ENCODE measurements at places on chromosomes 11 and 22.

GRCh38 chr22:23495614-23496444 lies 84.3 kb downstream of the IGLL1 start:
- DNase-seq: no peak

- DNase-seq: no peak
Measured at GRCh38 chr11:119116601-119117000, 4.8 kb upstream of the HINFP start.

GRCh38 chr11:92342034-92342720 lies 117.6 kb downstream of the FAT3 start:
- DNase-seq: no peak

DNA sequence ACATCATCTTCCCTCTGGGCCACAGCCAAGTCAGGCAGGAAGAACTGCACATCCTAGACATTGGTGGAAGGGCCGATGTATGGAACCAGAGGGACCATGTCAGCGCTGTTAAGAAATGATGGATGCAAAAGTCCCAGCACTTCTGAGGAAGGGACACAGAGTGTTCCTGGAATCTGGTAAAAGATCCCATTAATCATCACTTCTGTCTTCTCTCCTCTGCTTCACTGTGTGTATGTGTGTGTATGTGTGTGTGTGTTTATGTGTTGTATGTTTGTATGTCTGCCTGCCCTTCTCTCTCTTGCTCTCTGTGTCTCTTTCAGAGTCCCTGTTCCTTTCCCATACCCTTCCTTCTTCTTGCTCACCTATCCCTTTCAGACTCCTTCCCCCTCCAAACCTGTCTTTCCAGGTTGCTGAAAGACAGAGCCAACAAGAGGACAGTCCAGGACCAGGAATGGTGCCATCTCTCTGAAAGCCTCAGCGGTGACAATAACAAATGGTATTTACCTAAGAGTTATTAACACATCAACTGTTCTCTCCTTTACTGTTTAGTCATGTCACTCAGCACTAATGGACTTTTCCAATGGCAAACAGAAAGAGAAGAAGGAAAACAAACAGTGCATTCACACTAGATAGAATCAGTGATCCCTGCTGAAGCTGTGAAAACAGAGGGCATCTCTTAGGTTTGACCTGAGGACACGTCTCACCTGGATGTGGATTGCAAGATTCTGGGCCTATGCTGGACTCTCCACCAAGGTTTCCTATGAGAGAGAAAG lies 47.1 kb downstream of the EHF start:
- peak; percentile 99 for DNase-seq

DNA sequence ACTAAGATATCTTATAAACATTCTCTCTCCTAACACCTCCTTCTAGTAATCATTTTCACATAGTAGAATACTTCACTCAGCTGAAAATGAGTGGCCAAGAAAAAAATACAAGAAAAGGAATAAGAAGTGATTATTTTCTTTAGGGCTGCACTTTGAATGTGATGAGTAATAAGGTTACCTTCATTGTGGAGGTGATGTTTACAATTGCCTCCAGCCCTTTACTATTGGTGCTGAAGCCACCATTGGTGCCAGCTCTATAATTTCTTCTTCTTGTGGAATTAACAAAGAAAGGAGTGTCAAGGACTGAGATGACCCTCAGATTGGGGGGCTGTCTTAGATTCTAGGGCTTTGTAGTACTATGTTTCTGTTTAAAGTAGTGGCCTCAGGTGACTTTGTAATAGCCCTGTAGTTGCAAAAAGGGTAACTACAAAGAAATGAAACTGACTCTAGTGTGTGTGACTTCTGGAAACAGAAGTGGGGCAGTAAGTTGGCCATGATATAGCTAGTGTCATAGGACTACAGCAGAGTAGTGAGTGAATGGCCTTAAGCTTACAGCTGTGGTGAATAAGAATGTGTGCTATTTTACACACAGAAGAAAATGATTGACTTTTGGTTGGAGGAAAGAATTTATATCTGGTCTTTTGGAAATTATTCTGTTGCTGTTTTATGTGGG lies 287.2 kb downstream of the TMEM135 start:
- peak; percentile 31 for DNase-seq

DNA sequence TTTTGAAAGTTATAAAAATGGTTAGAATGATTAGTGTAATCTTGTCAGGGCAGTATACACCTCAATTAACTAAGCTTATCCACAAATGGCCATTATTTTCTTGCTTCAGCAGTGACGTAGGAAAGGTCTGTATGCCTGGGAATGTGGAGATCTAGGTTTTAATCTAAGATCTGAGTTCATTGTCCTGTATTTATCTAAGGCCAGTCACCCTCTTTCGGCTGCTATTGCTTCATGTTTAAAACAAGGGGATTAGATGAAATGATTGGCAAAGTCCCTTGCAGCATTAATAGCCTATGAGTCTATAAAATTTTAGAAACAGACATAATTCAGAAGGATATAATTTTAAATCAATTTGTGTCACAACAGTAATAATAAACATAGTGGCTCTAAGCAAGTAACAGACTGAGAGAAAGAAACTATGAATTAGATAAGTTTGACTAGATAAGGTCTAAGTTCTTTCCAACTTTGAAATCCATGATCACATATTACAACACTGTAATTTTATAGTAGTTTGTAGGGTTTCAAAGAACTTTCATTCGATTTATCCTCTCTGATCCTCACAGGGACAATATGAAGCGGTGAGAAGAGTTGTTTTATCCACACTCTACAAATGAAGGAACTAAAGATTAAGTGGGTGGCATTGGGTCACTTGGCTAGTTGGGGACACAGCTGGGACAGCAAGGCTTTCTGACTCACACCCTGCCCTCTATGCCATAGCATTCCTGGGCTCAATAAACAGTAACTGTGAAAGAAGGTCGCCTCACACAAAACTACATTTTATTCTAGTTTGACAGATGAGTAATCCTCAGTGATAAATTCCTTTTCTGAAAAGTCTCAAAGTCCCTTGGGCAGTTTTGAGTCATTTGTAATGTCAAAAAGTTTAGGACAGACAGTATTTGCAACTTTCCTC lies 60.6 kb upstream of the RDX start:
- DNase-seq: no peak

GRCh38 chr22:20203142-20203551 lies 52.3 kb upstream of the CCDC188 start:
- DNase-seq: no peak

DNA sequence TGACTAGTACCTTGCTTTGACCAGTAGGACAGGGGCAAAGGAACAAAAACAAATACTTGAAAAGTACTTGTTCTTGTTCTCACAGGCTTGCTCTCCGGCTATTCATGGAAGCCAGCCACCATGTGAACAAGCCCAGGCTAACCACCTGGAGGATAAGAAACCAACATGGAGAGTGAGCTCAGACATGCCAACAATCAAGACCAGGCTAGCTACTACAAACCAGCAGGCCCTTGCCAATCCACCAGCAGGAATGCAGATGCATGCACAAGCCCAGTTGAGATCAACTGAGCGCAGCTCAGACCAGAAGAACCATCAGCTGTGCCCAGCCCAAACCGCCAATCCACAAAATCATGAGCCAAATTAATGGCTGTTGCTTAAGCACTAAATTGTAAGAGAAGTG lies 180.1 kb upstream of the ISX start:
- DNase-seq: no peak

- DNase-seq: no peak
Measured at GRCh38 chr11:128737704-128738103, 43.8 kb downstream of the FLI1 start.

GRCh38 chr11:69894648-69895047 lies 75.4 kb upstream of the FGF3 start:
- no peak for DNase-seq

DNA sequence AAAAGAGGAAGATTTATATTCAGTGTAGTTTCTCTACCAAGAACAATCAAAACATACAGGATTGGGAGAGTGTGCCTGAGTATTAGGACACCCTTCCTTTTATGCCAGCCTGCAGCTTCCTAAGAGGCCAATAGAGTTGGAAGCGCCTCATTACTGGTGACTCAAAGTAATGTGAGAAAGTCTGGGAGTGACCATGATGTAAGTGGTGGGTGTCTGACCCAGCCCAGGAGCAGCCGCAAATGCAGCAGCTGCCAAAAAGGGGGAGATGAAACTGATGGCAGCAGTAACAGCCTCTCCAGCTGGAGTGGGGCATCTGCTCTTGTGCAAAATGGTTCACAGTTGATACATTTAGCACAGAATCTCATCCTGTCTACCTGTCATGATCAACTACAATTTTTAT lies 62.0 kb downstream of the ZNF280B start:
- DNase-seq: no peak

DNA sequence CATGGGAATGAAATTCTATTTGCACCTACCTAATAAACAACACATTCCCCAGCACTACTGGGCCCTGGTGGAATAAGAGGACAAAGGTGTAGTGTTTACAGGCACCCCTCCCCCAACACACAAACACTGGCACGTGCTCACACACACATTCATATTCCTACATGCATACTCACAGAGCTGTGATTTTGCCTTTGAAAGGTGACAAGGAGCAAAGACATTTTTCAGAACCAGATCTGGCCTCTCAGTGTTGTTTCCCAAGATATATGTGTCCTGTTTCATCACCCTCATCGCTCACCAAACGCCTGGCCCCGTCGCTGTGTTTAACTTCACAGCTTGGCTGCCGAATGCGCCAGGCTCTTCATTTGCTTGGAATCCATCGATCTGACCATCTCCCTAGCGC lies 292.6 kb downstream of the NTM start:
- no peak for DNase-seq

- no peak for DNase-seq
Measured at GRCh38 chr11:88484873-88485621, 147.5 kb upstream of the CTSC start.

DNA sequence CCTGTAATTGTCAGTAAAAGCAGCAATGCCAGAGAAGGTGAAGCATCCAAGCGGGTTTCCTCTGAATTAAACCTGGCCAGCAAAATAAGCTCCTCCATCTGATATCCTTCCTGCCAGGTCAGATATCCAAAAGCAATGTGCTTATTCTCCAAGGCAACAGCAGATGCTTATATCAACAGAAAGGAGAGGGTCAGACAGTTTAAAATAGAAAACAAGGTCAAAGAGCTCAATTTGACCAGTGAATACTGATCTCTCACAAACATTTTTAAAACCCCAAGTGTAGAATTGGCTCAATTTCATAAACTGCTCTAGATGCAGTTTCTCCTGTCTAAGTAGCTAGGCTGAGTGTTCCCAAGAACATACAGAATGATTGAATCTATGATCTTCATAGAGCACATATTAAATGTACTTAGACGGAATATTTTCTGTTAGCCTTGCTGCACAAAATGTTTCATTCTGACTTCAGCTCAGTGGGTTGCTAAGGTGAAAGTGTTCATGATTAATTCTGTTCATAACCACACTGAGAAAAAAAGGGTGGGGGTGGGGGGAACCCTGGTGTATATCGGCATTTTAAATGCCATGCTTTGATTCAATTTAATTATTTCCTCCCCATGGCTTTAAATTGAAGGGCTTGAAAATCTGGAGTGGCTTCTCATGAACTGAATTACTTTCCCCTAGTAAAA lies 174.2 kb upstream of the ARHGAP20 start:
- no peak for DNase-seq

DNA sequence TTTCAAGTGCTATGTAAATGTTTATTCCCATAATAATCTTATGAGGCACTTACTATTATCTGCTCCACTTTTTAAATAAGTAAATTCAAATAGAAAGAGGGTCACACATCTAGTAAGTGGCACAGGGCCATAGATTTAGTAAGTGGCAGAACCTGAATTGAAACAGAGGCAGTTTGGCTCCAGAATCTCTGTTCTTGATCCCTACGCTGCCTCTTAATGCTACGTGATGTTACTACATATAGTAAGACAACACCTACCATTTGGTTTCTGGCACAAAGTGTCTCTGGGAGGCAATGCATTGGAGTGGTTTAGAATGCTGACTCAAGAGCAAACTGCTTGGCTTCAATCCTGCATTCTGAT lies 1018.3 kb downstream of the DLG2 start:
- no peak for DNase-seq

- DNase-seq: no peak
Measured at GRCh38 chr11:46337626-46338345, 9.5 kb upstream of the DGKZ start.

DNA sequence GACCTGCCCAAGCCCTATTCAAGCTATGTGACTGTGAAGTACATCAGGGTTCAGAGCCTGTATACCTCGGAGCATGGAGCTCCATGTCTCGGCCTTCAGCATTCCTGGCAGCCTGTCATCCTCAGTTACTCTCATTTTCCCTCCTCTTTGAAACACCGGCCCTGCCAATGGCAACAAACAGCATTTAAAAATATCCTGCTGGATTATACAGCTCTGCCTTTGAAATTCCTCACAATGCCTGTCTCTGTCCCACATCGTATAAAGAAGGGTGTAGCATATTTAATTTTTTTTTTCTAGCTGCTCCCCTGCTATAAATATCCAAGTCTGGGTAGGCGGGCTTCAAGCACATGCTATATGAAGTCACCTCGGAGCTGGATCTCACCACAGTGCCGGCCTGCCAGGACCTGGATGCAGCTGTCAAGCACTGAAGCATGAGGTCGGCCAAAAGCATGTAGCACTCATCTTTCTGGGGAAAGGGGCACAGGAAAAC lies 11.8 kb downstream of the ABTB2 start:
- DNase-seq: no peak

GRCh38 chr11:58165504-58166106 lies 23.3 kb upstream of the OR9Q2 start:
- peak; percentile 13 for DNase-seq

DNA sequence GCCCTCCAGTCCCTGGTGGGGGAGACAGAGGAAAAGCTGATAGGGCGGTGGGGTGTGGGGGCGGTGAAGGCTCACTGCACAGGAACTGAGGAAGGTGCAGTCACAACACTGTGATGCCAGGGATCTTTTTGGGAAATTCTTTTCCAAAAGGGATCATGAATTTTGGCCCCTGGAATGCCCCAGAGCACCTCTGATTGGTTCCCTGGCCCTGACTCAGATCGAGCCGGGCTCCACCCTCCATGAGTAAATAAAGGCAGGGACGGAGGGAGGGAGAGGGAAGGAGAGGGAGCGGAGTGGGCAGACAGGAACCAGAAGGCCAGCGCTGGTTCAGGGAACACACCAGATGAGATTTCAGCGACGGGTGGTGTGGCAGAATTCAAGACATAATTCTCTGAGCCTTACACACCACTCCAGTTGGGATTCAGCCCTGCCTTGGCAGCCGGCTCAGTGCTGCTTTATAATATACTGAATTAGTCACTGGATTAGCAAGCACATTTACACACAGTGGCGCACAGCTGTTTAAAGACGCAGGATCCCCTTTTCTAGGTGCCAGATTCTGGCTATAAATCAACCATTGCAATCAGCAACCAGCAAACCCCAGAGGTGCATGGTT lies 80.3 kb downstream of the ETS1 start:
- DNase-seq: no peak
